ENCODE measurements at places on chromosomes 12 and 14.

DNA sequence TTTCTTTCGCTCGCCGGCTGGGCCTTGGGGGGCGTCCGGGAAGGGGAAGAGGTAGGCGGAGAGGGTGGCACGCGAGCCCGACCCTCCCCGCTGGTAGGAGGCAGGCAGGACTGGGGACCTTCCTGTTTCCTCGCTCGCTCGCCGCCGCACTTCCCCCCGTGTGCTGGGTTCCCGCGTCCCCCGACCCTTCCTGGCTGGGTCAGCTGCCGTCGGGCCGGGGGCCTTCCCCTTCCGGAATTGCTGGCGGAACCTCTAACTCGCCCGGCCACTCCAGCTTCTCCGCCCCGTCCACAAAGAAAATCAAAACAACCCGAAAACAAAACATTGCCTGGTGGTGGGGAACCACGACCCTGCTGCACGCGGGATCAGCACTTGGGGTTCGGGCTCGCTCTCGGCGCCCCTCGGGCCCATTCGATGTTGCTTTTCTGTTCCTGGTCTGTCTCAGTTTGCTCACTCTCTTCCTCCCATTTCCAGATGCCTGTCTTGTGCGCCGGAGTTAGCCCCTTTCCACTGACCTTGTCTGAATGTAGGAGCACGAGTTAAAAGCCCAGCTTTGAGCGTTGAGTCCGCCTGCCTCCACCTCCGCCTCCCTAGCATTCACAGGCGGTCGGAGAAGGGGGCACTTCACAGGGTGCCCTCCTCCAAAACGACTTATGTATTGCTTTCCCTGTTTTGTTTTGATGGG, 581 bp downstream of the PAPOLA start:
- DNase-seq, result peak; percentile 62

DNA sequence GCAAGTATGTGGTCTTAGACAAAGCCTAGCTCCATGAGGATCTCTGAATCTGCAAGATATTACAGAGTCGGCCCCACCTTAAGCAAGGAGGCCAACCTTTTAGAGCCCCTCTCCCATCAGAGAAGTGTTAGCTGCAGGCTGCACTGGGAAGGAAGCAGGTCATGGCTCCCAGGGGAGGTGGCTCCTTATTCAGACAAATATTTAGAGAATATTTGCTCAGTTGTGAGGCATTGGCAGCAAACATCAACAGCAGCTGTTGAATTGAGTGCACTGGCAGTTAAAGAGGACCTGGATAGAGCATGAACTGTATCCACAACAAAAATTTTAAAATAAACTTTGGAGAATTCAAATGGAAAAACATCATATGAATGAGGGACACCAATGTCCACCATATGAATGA, 44.7 kb downstream of the FSCB start:
- DNase-seq, result no peak

GRCh38 chr12:123726244-123726643, 14.1 kb downstream of the ATP6V0A2 start:
- DNase-seq, result no peak

DNA sequence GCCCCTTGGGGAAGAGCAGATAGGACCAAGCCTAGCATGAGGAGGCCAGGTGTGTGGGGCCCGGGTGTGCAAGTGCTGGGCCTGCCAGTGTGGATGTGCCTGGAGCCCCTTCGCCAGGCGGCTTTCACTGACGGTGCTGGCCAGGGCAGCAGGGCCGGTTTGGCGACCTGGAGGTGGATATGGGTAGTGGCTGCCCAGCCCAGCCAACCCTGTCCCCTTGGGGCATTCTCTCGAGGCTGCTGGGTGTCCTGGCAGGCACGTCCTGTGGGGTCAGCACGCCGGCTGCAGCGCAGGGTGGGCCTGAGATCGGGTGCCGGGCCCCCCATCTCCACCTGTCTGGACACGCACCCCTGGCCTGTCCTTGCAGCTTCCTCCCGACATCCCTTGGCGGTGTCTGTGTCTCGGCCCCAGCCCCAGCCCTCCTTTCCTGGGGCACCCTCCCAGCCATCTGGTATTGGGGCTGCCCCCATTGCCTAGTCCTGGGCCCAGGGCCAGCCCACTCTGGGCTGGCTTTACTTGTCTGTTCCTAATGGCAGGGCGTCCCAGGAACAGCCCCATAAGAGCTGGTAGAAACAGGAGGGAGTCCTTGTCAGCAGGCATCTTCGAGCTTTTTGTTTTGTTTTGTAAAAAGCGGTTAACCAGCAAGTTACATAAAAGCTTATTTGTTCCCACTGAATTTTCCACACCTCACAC, 7.2 kb upstream of the CRIP2 start:
- no peak for DNase-seq

DNA sequence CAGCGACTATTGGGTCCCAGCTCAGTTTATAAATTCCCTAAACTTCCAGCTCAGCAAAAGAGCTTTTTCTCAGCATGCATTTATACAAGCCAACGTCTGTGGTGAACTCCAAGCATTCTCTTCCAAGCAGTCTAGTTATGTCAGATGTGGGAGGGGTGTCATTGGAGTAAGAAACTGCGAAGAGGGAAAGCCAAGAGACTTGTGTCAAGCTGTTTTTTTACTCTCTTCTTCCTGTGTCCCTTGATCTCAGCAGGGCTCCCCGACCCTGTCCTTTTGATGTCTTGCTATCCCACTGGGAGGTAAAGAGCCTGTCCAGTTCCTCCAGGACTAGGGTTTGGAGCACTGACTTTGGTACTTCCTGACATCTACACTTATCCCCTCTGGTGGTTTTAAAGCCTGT, 69.0 kb downstream of the PPM1H start:
- no peak for DNase-seq

DNA sequence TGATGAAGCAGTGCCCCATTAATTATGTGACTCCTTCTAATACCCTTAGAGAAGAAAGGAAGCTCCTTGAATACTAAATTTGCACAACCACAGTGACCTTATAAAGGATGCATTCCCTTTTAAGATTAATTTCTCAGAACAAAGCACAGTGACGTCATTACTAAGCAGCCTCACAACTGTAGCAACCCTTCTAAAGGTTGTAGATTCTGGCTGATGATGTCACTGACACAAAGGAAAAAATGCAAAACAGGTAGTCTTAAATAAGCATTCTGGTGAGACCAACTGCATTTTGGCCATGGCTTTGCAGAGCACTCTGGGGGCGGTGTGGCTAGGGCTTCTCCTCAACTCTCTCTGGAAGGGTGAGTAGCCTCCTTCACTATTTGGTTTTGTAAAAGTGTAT, 38.4 kb upstream of the OR4E1 start:
- no peak for DNase-seq

- no peak for DNase-seq
Observed at GRCh38 chr12:106878804-106879203, 76.9 kb upstream of the TMEM263 start.

DNA sequence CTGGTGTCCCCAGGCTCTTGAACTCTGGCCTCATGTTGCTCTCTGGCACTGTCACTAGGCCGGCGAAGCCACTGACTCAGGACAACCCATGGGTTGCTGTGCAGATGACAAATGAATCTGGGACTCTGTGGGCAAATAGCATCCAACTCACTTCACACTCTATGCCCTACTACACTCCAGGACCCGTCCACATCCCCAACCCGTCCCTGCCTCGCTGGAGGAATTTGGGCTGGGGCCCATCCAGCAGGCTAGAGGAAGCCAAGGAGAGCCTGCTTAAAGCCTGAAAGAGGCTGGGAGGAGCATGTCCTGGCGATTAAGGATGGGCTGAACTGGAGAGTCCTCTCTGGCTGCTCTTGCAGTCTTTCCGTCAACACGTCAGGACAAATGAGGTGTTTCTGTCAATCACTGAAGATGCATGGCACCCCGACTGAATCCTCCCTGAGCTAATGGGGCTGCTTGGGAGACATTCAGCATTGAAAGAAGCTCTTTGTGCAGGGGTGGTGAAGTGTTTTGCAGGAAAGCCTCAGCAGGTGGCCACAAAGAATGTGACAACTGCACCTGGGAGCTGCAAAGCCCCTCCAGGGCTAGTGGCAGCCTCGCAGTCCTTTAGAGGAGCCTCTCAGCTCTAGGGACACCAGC, 71.7 kb downstream of the ANO2 start:
- DNase-seq, result no peak

- DNase-seq, result no peak
Observed at GRCh38 chr12:124680863-124681778, 113.7 kb upstream of the NCOR2 start.

DNA sequence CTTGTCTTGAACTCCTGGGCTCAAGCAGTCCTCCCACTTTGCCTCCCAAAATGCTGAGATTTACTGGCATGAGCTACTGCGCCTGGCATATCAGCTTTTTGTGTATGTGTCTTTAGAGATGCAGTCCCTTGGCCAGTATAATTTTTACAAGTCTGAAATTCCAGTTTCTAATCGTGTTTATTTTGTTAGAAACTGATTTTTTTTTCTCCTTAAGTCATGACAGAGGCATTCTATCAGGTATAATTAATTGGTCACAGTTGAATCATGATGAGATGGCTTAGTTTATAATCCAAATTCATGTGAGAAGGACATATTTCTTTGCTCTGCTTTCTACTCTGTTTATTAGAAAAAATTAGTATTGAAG, 98.9 kb downstream of the PCNX1 start:
- DNase-seq, result no peak

DNA sequence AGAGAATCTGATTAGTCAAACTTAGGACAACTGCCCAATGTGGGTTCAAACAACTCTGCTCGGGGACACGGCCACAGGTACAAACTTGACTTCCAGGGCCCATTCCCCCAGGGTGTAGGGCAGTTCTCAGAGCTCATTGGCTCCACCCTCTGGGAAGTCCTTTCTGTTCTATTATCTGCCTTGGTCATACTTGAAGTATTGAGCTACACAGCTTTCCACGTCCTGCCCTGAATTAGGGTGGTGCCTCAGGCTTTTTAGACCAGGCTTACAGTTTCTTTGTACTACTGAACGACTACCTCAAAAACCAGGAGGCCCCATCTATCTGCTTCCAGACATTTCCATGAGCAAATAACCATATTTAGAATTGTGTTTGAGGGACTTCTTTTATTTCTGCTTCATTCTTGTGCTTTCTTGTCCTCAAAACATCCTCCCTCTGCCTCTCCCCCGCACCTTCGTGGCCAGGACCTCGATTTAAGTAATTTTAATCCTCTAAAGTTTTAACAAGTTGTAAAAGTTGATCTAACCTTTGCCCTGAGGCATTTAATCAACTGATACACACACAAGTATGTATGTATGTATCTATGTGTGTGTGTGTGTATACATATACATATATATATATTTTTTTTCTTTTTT, 281.7 kb upstream of the AMIGO2 start:
- DNase-seq, result no peak

DNA sequence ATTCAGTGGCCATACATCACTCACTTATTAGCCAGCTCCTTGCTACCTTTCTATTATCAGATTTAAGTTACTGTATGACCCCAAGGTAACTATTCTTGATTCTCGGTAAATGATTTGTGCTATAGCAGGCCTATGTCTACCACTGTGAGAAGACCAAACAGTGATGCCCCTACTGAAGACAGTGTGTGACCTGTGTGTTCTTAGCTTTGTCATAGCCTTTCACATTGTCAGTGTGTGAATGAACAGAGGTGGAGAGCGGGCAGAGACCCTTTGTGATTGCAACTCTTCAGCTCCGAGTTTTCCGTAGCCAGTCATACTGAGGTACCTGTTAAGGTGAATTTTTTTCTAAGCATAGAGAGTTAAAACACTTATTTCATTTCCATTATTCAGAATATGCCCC, 294.0 kb downstream of the LRFN5 start:
- no peak for DNase-seq

DNA sequence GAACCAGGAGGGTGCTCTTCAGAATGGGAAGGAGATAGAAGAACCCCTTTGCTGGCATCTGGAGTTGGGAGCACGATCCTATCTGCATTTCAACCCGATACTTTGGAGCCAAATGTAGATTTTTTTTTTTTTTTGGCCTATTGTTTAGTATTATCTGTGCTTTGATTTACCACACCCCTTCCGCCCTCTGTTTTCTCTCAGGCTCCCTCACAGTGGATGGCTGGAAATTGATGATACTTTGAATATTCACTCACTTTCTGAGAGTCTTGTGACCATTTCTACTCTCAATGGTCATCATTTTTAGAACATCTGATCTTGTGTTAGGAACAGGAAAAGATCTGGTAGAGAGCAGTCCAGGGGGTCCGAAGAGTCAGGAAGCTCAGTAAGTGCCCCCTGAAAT, 9.0 kb downstream of the TSPAN9 start:
- DNase-seq, result no peak

DNA sequence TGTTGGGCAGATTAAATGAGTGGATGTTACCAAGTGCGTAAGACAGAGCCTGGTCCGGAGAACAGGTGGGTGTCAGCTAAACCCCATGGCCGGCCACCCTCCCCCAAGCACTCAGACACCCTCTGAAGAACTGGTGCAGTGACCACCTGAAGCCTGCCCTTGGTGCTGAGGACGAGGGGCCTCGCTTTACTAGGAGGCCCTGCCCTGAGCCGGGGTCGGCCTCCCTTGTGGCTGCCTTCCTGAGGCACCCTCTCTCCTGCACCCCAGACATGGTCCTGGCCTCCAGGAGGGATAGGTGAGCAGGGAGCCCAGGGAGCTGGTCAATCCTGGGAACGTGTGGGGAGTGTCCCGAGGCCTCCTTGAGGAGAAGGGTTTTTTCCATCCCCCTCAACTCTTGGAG, 4.9 kb upstream of the KIF26A start:
- no peak for DNase-seq

DNA sequence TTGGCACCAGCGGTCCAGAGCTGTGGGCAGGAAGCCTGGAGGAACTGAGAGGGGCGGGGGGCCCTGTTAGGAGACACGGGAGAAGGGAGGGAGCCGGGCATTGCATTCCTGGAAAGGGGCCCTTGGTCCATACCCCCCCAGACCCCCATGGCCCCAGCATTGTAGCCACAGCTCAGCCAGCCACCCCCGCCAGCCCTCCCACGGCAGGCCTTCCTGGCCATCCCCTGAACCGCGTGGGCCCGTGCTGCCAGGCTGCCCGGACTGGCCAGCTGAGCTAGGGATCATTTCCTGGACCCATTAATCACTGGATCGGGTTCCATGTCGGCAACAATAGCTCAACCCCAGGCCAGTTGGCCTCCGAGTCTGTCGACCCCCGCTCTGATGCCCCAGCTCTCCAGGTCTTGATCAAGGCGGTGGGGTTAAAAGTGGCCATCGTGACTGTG, 39.8 kb upstream of the DIO3 start:
- no peak for DNase-seq

GRCh38 chr12:12020762-12021161, 50.0 kb upstream of the BCL2L14 start:
- DNase-seq, result no peak

DNA sequence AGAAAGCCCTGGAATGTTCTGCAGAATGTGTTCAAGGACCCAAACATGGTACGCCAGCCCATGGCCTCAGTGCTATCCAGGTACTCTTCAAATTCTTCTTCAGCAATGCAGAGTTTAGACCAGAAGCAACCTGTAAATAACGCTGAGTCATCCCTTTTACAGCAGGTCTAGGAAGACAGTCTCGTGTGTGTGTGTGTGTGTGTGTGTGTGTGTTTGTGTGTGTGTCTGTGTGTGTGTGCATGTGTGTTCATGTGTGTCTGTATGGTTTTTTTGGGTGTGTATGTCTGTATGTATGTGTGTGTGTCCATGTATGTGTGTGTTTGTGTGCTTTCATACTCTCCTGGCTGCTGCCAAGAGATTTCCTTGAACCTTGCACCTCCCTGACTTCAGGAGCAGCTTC, 60.1 kb upstream of the RFX4 start:
- DNase-seq, result no peak

Measured in liver (tissue), 10 donors.